ENCODE measurements at places on chromosomes 11 and 22.

DNA sequence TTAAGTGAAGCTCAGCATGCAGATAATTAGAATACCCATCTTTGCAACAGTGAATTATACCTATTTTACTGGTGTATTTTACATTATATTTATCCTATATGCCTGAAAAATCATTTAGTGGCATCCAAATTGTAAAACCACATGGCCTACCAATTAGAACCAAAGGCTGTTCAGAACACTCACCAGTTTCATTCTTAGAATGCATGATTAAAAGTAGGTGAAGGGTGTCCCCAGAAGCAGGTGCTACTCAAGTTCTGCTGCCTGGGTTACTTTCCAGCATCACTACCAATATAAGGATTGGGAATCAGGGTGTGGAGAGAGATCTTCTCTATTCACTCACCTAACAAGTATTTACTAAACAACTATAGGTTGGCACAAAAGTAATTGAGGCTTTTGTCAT, 103.3 kb downstream of the SGSM3 start:
- no peak for DNase-seq

- DNase-seq, result no peak
These were observed 28.6 kb upstream of the SCGB1A1 start for GRCh38 chr11:62390237-62390636.

DNA sequence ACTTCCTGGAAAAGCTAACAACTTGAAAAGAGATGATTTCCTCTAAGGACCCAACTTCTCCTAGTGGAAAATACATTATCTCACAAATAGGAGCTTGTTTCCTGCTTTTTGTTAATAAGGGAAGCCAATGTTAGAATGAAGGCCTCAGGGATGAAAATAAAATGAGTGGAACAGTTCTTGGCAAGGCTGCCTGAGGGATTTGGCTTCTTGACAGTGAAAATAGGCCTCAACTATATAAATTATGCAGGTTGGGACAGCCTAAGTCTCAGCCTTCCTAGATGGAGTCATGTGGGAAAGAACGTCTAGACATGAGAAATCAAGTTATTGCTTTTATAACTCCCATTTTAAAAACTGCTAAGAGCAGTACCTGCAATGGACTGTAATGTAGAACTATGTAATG, 92.8 kb upstream of the FIBIN start:
- DNase-seq, result no peak

DNA sequence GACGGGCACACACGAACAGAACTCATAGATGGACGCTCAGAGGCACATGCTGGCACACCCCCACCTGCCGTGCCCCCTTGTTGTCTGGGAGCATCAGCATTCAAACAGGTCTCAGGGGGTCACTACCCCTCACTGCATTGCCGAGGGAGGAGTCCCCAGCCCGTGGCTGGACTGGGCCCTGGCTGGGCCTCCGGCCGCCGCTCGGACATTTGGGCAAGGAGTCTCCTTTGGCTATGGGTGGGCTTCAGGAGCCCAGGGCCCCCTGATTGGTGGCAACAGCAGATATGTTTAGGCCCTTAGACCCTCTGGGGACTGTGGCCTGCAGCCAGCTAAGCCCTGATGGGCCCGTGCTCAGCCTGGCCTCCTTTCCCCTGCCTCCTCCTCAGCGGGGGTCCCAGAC, 41.9 kb downstream of the FLRT1 start:
- no peak for DNase-seq

DNA sequence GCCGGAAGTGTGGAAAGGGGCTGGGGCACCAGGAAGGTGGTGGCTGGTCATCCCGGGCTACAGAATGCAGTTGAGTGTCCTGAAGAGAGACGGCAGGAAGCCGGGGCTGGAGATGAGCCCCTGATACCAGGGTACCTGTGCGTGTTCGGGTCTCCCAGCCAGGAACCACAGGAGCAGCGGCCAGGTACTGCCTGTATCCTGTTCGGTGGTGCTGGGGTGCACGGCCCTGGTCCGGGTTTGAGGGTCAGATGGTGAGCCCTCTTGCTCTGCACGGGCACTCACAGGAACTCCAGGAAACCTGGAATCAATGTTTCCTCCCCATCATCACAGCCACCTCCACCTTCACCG, 253.1 kb upstream of the B3GAT1 start:
- DNase-seq, result no peak

- DNase-seq, result no peak
These were observed 380.3 kb downstream of the AASDHPPT start for GRCh38 chr11:106457727-106458126.

GRCh38 chr11:120877746-120878365, 146.0 kb upstream of the TBCEL start:
- DNase-seq, result no peak

- DNase-seq, result no peak
These were observed 459.7 kb downstream of the DLG2 start for GRCh38 chr11:85167471-85167870.

GRCh38 chr11:1157645-1158591, at the start of gene MUC5AC:
Gene MUC5AC, plus strand, starts transcription at chr11:1157953. Its CDS starts 47 bp downstream, at chr11:1158000.
- no peak for DNase-seq

- DNase-seq, result no peak
These were observed 78.0 kb upstream of the DRD2 start for GRCh38 chr11:113553235-113553634.

GRCh38 chr22:46128606-46129005, 21.7 kb upstream of the PPARA start:
- no peak for DNase-seq

GRCh38 chr22:26444777-26445176, 15.7 kb downstream of the ASPHD2 start:
- no peak for DNase-seq

DNA sequence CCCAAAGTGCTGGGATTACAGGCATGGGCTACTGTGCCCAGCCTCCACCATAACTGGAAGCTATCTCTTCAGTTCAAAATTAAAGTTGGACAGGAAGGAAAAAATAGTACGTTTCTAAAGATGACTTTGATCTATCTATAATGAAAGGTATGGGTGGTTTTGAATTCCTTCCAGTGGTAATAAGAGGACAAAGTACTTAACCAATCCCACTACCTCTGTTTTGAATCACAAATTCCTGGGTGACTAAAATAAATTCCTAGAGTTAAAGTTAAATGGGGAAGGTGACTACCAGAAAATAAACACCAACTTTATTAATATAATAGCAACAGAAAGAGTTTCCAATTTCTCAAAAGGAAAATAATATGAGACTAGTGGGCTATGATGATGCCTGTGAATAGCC, 9.1 kb downstream of the PHF5A start:
- no peak for DNase-seq

DNA sequence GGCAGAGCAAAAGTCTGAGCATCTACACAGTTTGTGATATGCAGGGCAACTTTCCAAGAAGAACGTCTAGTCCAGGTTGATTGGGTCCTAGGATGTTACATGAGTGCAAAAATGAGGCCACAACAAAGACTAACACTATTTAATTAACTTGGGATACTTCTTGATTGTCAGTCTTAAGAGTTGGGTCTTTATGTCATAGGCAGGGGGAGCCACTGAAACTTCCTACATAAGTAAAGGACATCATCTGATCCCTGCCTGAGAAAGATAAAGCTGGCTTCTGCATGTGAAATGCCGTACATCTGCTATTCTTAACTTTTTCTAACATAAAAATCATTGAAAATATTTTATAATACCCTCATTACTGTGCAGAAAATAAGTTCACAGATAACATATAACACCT, 525.5 kb downstream of the NTM start:
- no peak for DNase-seq

GRCh38 chr11:123577081-123577598, 77.3 kb downstream of the SCN3B start:
- peak; percentile 49 for DNase-seq

DNA sequence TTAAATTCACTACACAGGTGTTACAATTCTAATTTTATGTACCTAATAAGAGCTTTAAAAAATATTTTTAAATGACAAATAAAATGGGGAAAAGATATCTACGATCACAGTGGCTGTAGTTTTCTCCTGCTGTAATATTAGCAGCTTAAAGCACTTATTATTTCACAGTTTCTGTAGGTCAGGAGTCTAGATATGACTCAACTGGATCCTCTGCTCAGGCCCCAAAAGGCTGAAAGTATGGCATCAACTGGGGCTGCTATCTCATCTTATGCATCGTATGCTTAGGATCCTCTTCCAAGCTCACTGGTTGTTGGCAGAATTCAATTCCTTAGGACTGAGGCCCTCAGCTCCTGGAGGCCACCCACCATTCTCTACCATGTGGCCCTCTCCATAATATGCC, 12.8 kb downstream of the FBXO3 start:
- DNase-seq, result no peak

GRCh38 chr11:57713835-57714234, 1.4 kb downstream of the TMX2 start:
- no peak for DNase-seq

DNA sequence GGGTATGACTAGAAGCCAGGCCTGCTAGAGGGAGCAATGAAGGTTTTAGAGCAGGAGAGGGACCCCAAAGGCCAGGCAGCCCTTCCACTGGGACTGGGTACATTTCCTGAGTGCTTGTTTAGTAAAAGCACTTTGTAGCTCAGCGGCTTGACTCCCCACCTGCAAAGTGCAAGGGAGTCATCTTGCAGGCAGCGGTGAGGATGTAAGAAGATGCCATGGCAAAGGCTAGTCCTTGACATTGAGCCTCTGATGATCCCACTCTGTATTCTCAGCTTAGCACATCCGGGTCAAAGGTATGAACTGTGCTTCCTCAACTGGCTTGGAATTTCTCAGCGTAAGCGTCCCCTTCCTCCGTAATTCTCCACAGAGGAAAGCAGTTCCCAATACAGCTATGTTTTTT, 3.1 kb upstream of the UBE2L3 start:
- DNase-seq, result no peak

DNA sequence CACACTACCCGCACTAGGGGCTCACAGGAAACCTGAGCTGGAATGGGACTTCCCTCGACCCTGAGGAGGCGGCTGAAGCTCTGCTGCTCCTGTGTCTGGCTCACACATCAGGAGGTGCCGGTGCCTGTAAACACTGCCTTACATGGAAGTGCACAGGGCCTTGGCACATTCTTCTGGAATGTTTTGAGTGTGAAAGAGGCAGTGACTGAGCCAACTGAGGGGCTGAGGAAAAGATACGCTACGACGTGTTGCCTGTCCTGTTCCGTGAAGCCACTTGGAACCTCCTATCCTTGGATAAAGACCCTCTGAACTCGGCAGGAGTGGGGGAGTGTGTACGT, 10.5 kb downstream of the TXN2 start:
- DNase-seq, result no peak

DNA sequence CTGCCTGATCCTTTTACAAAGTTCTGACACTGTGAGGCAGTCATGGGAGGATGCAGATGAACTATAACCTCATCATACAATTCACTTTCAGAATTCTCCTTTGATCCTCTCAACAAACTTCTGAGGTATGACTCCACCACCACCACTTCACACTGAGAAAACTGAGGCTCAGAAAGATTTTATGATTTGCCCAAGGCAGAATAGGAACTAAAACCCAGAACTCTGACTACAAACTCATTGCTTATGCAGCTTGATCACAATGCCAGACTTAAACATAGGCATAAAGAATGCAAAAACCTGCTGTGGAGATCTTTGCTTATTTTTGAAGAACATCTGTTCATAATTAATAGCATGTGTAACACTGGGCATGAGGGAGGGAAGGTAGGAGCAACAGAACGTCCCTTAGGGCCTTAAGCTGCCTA, 20.4 kb downstream of the FAM168A start:
- DNase-seq, result no peak

- peak; percentile 55 for DNase-seq
These were observed 22.6 kb upstream of the ADSL start for GRCh38 chr22:40323681-40324171.

GRCh38 chr11:66845876-66846212, 2.6 kb downstream of the RCE1 start:
- no peak for DNase-seq

- no peak for DNase-seq
These were observed 1.3 kb upstream of the FOLR1 start for GRCh38 chr11:72190631-72191071.

- DNase-seq, result no peak
These were observed 734 bp downstream of the ZNF280B start for GRCh38 chr22:22507743-22508273.

DNA sequence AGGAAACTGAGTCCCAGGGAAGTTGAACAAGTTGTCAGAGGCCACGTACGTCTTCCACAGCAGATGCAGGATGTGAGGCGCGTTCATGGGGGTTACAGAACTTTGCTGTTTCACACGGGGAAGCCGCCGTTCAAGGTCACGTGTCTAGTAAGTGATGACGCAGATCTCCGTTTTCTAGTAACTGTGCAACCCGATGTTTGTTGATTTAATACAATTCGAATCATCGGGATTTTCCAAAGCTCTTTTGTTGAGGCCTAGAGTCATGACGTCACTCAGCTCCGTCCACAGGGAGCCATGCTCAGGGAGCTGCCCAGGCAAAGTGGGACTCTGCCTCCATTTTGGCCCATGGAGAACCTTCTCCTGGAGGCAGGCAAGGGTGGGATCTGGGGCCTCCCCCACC, 1121.8 kb downstream of the TBC1D22A start:
- DNase-seq, result no peak
